ENCODE measurements at places on chromosomes 6 and 20.

DNA sequence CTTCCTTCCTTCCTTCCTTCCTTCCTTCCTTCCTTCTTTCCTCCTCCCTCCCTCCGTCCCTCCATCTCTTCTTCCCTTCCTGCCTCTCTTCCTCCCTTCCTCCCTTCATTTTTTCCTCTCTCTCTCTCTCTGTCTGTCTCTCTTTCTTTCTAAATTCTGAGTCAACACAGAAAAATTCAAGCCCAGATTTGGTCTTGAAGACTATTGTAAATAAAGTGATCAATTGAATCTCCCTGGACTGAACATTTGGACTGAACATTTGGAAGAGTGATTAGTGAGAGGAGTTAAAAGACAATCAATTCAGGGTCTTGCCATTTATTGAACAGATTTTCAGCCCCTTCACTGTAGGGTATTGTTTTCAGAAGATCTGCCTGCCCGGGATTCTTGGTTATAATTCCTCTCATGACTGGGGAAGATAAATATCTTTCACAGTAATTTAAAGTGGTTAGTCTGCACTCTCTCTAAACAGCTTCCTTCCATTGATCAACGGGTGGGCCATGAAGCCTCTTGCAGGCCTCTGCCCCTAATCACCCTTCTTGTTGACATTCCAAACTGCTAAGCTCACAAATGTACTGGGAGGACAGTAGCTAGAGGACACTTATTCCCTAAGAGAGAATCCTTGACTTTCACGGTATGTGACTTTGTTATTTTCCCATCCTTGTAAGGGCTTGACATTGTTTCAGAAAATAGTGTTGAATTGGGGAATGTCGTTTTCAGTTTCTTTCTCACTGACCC, 101.7 kb upstream of the BMP2 start:
- H3K4me3 ChIP-seq: no peak overlapping the region
- DNase-seq: no peak

GRCh38 chr6:15997586-15998388, 131.1 kb upstream of the MYLIP start:
- no peak overlapping the region for H3K27ac ChIP-seq
- no peak overlapping the region for H3K4me3 ChIP-seq
- no peaks in the 10 kb centered on the region for H3K36me3 ChIP-seq
- no peaks in the 10 kb centered on the region for H3K4me1 ChIP-seq
- H3K27me3 ChIP-seq: peaks cover 7% of the 10 kb centered on the region

DNA sequence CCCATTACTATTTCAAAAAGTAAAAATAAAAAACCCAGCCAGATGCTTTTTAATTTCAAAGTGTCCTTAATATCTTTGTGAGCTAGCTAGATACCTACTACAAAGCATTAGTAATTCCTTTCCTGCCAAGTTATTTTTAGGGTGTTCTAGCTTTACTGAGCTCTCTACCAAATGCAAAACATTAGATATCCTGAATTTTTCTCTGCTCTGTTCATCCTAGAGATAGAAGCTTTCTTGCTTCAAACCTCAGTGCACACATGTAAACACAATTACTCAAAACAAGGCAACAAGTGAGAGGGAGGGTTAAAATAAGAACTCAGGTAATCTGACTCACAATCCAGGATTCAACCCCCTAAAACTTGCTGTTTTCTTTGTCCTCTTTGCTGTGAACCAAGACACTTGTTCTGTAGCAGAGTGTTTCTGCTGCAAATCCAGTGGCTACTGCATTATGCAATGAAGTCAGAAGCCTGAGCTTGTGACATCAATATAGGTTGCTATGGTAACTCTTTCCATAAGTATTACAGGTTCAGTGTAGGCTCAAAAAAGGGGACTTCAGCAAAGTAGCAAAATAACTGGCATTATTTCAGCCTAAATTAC, 72.6 kb upstream of the STXBP5 start:
- peaks cover 13% of the 10 kb centered on the region for H3K4me1 ChIP-seq
- H3K36me3 ChIP-seq: no peaks in the 10 kb centered on the region
- H3K4me3 ChIP-seq: no peak overlapping the region
- H3K27ac ChIP-seq: no peak overlapping the region
- no peaks in the 10 kb centered on the region for H3K27me3 ChIP-seq

DNA sequence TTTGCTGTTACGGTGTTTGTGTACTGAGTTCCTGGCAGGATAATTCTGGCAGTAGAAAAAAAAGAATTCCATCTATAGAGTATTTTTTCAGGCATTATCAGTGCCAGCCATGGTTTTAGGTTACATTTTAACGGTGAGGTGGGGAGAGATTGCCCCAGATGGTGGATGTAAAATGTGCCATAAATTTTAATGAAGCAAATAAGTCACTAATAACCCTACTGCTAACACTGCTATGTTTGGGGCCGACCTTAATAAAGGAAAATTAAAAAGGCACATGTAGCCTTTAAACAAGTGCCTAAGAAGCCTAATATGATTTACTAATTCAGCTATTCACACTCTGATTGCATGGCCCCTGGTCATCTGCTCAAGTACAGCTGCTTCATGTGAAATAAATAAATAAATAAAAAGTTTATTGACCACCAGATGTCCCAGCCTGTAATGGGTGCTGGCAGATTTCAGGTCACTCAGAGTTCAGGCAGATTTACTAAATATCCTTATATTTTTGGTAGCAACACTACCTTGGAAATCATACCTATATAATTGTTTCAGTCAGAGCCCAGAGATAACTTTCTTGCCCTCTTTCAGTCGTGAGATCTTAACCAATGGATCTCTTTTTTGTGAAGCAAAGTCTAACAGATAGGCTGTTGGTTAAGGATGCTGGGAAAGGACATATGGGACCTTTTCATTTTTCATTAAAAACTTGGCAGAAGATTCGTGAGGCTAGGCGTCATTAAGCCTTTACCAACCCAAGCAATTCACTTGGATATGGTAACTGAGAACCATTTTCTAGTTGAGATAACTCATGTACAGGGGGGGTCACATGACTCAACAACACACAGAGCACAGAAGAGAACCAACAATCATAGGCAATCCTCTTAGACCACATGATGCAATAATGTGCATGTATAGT, 495.0 kb upstream of the NRSN1 start:
- no peak for DNase-seq
- H3K27me3 ChIP-seq: no peaks in the 10 kb centered on the region
- H3K4me1 ChIP-seq: no peaks in the 10 kb centered on the region
- no peaks in the 10 kb centered on the region for H3K36me3 ChIP-seq
- no peak overlapping the region for H3K27ac ChIP-seq
- no peak overlapping the region for H3K4me3 ChIP-seq

DNA sequence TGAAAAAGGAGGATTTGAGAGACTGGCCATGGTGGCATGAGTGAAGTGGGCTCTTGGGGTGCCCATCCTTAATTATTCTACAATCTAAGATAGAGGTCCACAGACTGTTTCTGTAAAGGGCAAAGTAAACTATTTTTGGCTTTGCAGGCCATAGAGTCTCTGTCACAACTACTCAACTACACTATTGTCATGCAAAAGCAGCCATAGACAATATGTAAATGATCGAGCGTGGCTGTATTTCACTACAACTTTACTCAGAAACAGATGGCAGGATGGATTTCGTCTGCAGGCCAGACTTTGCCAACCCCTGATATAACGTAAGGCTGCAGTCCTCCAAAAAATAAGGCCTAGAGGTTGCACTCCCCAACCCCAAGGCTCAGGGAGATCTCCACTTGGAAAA, 58.2 kb upstream of the NAA20 start:
- H3K36me3 ChIP-seq: peaks cover 14% of the 10 kb centered on the region
- no peak overlapping the region for H3K4me3 ChIP-seq
- no peak overlapping the region for H3K27ac ChIP-seq
- no peaks in the 10 kb centered on the region for H3K4me1 ChIP-seq

DNA sequence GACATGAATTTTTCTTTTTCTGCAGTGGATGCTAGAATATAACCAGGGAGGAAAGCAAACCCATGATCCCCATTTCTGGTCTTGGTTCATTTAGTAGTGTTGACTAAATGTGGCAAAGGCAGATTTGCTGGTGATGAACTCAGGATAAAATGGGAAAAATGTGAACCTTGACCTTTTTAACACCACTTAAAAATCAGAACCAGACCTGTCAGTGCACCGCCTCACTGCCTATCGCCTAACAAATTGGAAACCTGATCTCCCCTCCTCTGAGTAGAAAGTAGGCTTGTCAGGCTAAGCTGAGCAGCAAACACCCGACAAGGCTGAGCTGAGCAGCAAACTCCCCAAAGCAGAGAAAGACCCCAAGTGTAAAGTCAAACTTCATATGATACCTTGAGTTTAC, 254.8 kb downstream of the FOXC1 start:
- no peaks in the 10 kb centered on the region for H3K36me3 ChIP-seq
- no peaks in the 10 kb centered on the region for H3K27me3 ChIP-seq
- peak overlapping the region; percentile 49 for H3K27ac ChIP-seq

DNA sequence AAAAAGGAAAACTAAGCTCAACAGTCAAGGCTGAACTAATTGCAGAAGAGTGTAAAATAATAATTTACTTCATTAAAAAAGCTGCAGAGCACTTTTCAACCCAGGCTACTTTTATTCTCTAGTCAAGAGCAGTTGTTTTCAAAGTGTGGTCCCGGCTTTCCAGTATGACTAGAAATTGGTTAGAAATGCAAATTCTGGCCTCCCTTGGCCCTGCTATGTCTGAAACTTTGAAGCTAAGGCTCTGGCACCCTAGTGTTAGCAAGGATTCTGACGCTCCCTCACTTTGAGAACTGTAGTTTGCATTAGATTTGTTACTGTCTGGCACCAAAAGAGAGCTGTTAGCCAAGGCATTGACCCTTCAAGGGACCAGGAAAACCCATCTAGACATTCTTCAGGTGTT, 9.5 kb upstream of the NXT1 start:
- H3K4me1 ChIP-seq: no peaks in the 10 kb centered on the region
- no peak for DNase-seq
- H3K36me3 ChIP-seq: no peaks in the 10 kb centered on the region
- H3K27me3 ChIP-seq: no peaks in the 10 kb centered on the region
- no peak overlapping the region for H3K4me3 ChIP-seq

GRCh38 chr6:169810066-169810989, 58.9 kb downstream of the ERMARD start:
- no peak for DNase-seq
- peaks cover 23% of the 10 kb centered on the region for H3K27me3 ChIP-seq
- H3K36me3 ChIP-seq: peaks cover 2% of the 10 kb centered on the region
- no peaks in the 10 kb centered on the region for H3K4me1 ChIP-seq

GRCh38 chr20:34458631-34459030, 57.6 kb upstream of the DYNLRB1 start:
- H3K4me1 ChIP-seq: peaks cover 27% of the 10 kb centered on the region
- peak overlapping the region; percentile 86 for H3K27ac ChIP-seq
- no peak overlapping the region for H3K4me3 ChIP-seq
- H3K36me3 ChIP-seq: peaks cover 33% of the 10 kb centered on the region
- no peaks in the 10 kb centered on the region for H3K27me3 ChIP-seq

- H3K27me3 ChIP-seq: peaks cover 4% of the 10 kb centered on the region
- H3K4me3 ChIP-seq: no peak overlapping the region
- H3K27ac ChIP-seq: no peak overlapping the region
Measured at GRCh38 chr6:167789358-167789757, 37.4 kb upstream of the AFDN start.

GRCh38 chr6:156741287-156742073, 35.7 kb upstream of the ARID1B start:
- H3K27ac ChIP-seq: no peak overlapping the region
- no peaks in the 10 kb centered on the region for H3K4me1 ChIP-seq
- no peak for DNase-seq
- peaks cover 5% of the 10 kb centered on the region for H3K36me3 ChIP-seq

DNA sequence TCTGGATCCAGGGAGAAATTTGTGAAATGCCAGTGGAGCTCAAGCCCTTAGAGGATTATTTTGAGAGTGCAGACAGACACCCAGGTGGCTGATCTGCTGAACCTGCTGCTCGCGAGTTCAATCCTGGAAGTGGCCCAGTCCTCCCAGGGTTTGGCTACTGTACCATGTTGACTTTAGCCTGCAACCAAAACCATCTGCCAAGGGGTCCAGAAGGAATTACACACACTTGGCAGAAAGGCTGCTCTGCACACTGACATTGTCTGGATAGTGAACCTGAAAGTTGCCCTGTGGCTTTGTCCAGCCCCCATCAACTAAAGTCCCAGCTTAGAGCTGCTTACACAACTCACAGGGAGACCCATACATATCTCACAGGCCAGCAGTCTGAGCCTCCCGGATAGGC, 21.6 kb upstream of the PI3 start:
- H3K36me3 ChIP-seq: no peaks in the 10 kb centered on the region
- H3K4me1 ChIP-seq: no peaks in the 10 kb centered on the region
- no peak overlapping the region for H3K4me3 ChIP-seq
- H3K27ac ChIP-seq: no peak overlapping the region
- peaks cover 38% of the 10 kb centered on the region for H3K27me3 ChIP-seq
